ENCODE measurements at places on chromosomes 5 and 9.

DNA sequence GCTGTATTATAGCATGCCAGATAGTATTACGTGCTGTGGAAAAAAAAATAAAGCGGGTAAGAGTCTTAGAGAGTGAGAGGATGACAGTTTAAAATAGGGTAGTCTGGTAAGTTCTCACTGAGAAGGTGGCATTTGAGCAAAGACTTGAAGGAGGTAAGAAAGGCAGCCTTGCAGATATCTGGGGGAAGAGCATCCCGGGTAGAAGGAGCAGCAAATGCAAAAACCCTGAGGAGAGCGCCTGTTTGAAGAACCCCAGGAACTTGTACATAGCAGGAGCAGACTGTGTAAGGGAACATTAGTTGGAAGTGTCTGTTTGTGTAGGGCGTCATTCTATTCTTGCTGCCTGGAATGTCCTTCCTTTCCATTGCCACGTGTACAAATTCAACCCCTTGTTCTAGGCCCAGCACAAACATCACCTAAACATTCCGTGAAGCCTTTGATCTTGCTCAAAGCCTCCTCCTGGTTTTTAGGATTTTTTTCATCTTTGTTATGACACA lies 2.6 kb downstream of the AP3S1 start:
- DNase-seq = no peak

DNA sequence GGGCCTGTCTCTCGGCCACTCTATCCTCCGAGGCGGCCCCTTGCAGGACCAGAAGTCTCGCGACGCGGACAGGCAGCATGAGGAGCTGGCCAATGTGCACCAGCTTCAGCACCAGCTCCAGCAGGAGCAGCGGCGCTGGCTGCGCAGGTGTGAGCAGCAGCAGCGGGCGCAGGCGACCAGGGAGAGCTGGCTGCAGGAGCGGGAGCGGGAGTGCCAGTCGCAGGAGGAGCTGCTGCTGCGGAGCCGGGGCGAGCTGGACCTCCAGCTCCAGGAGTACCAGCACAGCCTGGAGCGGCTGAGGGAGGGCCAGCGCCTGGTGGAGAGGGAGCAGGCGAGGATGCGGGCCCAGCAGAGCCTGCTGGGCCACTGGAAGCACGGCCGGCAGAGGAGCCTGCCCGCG lies 283.5 kb downstream of the ARHGEF28 start:
- DNase-seq = no peak

DNA sequence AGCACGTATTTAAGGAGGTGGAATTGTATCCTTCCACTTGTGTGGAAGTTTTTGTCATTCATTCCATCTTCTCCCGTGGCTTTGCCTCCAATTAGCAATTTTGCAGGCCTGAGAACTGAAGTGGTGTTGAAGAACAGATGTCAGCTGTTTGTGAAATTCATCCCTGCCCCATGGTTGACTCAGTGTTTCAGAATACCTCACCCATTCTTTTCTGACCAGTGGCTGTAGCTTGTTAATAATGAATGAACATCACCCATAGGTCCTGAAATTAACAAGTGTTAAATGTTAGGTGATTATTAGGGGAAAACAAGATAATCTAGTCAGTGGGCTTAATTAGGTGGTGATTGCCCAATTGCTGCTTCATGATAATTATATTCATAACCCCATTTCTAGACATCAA lies 11.7 kb downstream of the ZNF462 start:
- no peak for DNase-seq

- no peak for DNase-seq
Observed at GRCh38 chr5:127002390-127002789, 28.0 kb downstream of the MARCHF3 start.

GRCh38 chr5:77333451-77334123 lies 123.1 kb downstream of the PDE8B start:
- no peak for DNase-seq

GRCh38 chr5:74382123-74382855 lies 258.2 kb downstream of the ENC1 start:
- no peak for DNase-seq

DNA sequence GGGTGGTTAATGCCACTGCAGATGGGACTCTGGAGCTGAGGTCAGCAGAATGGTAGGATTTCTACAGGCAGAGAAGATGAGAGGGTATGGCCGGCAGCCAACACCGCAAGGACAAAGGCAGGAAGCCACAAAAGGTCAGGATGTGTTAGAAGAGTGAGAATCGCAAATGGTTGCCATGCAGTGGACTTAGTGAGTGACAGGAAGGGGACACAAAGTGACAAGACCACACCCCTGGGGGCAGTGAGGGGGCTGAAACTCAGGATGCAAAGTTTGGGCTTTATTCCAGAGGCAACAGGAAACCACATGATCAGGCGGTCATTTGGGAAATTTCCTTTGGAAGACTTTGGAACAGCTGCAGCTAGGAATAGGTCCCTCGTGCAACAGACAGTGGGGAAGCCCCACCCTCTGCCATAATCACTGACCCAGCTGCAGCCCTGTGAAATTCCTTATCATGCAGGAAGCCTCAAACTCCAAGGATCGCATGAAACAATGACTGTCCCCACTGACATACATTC lies 14.2 kb upstream of the CCDC180 start:
- DNase-seq = no peak

DNA sequence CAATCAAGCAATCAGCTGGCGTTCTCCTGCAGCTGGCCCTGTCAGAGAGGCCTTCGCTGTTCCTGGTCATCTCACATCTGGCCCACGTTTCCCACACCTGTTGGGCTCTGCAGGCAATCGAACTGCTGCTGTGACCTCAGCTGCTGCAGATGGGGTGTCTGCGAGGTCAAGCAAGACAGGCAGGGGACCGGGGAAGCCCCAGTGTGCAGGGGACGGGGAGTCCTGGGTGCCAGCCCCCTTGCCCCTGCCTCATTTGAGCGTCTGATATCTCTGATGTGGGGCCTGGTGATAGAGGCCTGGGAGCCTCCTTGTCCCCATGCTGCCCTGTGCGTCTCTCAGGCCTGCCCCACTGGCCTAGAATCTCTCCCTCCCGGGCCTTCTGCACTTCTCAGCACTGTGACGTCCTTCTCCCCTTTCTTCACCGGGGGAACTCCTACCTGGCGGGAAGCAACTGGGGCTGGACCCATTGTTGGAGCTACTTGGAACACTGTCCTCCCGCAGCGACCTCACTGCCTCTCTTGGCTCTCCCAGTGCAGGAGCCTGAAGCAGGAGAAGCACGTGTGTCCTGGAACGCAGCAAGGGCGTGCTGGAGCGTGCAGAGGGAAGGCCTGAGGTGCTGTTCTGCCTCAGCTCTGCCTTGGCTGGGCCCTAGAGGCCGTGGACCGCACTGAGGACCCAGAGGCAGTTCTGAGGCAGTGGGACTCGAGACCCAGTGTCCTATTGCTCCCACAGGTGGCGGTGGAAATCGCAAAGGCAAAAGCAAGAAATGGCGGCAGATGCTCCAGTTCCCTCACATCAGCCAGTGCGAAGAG lies 3.9 kb downstream of the GRK6 start:
- no peak for DNase-seq

DNA sequence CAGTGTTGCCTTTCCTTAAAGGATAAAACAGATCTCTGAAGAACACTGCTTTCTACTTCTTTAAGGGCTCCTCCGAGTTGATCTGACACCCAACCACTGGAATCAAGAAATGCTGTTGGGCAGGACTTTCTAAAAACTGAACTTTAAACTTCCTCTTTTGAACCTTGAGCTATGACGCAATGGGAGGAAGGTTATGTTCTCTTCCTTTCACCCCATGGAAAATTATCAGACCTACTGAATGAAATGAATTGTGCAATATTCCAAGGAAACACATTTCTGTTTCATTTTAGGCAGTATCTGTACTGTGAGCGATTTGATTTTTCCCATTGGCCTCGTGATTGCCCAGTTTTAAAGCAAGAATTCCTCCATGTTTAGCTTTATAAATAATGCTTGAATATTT lies 206.0 kb upstream of the PRR16 start:
- no peak for DNase-seq

- no peak for DNase-seq
Observed at GRCh38 chr9:87497080-87497603, 525 bp upstream of the DAPK1 start.

GRCh38 chr5:92749943-92750342 lies 831.1 kb downstream of the NR2F1-AS1 start:
- no peak for DNase-seq

GRCh38 chr5:87048156-87048555 lies 219.5 kb upstream of the RASA1 start:
- DNase-seq = no peak

GRCh38 chr9:71620746-71621145 lies 147.6 kb downstream of the CEMIP2 start:
- no peak for DNase-seq

- no peak for DNase-seq
Observed at GRCh38 chr9:136386018-136386417, 12.5 kb upstream of the CARD9 start.

DNA sequence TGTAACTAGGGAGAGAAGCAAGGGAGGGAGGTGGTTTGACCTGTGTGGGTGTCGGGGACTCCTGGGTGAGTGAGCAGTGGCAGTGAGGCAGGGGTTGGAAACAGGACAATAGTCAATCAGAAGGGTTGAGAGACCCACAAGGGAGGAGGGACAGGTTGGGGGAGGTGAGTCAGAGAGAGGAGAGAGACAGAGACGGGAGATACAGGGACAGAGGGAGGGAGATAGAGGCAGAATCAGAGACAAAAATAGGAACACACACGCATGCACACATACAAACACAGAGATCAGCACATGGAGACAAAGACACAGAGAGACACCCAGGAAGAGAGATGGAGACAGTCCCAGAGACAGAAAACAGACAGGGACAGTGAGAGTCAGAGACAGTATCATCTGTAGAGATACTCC lies 39.3 kb upstream of the PTGS1 start:
- DNase-seq = no peak

GRCh38 chr9:20491612-20492011 lies 130.7 kb downstream of the MLLT3 start:
- DNase-seq = no peak

- no peak for DNase-seq
Observed at GRCh38 chr5:149618581-149619248, 37.4 kb downstream of the ARHGEF37 start.

DNA sequence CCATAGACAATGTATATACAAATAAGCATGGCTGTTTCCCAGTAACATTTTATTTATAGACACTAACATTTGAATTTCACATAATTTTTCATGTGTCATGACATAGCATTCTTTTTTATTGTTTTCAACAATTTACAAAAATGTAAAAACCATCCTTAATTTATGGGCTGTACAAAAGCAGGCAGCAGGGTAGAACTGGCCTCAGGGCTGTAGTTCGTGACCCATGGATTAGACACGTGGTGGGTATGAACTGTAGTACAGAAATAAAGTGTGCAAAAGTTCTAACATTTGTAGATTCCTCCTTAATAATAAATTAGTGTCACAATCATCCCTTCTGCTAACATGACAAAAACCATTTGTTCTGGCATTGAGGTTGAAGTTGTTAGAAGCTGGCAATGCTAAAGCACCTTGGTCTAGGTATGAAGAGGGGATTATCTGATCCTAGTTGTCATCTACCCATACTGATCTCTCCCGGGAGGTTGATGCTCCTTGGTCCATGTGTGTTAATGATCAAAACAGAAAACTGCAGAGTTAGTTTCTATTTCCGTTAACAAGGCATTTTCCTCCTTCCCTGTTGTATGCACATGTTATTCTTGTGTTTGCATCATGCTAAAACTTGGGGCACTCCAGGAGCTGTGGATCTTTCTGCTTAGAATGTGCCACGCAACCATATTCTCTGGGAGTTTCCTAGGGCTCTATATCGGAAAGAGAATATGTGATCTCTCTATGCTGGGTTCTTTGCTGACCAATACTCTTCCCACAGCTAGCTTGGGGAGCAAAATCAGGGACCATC lies 917.6 kb downstream of the TLE1 start:
- DNase-seq = no peak

- DNase-seq = no peak
Observed at GRCh38 chr5:148825716-148826052, 727 bp upstream of the ADRB2 start.

DNA sequence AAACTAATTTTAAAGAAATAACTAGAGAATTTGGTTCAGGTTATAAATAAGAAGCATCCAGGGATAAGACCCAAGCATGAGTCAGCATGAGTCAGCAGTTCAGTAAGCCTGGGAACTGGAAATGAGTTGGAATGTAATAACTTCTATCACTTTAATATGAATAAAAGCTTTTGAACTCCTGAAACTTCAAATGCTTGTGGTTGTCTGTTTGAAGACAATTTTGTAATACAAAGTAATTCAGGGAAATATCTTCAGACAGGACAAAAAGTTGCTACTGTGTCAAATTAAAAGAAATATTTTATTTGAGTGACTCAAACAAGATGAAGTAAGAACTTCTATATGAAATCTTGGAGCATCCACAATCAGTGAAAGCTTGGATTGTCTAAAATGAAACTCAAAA lies 331.2 kb upstream of the DAB2 start:
- no peak for DNase-seq

DNA sequence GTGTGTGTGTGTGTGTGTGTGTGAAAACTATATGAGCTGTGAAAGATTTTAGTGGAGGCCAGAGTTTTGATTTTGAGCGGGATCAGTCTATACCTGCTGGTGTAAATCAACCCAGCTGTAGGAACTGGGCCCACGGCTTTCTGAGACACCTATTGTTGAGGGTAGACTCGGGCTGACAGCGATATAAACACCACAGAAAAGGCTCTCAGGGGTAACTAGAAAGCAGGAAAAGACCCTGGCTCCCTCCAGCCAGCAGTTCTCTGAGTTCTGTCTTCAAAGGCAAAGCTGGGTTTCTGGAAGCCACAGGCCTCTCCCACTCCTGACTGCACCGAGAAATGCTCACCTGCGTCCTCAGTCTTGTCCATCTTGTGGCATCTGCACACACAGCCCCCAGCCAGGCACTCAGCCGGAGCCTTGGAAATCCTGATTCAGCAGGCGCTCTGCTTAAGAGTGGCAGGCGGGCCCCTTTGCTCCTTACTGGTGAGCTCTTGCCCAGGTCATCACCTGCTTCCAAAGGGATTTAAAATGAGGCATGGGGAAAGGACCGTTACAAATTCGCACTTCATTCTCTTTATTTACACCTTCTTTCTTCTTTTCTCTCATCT lies 223.3 kb downstream of the NDUFS4 start:
- no peak for DNase-seq

GRCh38 chr9:21043841-21044240 lies 12.4 kb upstream of the HACD4 start:
- no peak for DNase-seq

All from activated T-cell treated with anti-CD3 and anti-CD28 coated beads for 4 hours (primary cell).